NCI-H2081 (cell line): ENCODE measurements at places on chromosomes 5 and 9.
A peak's percentile ranks its signal among the peaks of the same experiment; 100 is the strongest.

DNA sequence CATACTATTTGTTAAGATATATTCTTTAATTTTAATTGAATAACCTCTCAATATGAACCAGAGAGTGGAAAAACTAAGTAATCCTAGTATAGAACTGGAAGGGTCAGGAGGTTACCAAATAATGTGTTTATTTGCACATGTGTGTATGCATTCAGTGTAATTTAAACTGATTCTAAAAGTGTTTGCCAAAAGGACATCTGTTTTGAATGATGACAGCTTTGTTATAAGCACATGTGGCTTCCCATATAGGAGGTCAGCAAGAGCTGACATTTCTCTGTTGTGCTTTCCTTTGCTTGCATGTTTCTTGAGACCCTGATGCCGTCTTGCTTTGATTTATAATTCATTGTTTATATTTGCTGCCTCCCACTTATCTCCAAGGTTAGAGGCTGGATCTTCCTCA, 383.4 kb downstream of the BRINP1 start:
- no peak for DNase-seq

DNA sequence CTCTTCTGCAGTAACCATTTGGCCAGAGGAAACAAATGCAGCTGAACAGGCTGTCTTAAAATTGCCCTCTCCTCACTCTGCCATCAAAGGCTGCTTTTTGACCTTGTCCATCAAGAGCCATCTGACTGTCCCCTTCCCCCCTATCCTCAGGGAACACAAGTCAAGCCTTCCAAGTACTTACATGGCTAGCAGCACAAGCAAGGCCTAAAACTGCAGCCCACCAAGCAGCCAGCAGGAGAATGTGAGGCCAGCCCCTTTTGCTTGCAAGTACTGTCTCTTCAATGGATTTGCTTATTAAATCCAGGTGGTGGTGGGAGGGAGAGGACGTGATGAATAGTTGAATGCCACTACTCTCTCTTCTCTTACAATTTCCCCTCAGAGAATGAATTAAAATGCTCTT, 83.5 kb downstream of the HTR1A start:
- no peak for DNase-seq

GRCh38 chr9:121424024-121424432, 54.0 kb upstream of the STOM start:
- DNase-seq: no peak

DNA sequence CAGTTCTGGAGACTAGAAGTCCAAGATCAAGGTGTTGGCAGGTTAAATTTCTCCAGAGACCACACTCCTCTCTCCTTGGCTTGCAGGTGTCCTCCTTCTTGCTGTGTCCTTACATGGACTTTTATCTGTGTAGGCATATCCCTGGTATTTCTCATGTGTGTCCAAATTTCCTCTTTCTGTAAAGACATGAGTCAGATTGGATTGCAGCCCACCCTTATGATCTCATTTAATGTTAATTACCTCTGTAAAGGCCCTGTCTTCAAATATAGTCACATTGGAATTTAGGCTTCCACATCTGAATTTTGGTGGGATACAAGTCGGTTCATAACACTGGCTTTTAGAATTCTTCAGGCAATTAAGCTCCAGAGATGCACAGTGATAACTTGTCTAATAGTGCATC, 322.2 kb upstream of the GRIA1 start:
- DNase-seq: no peak

DNA sequence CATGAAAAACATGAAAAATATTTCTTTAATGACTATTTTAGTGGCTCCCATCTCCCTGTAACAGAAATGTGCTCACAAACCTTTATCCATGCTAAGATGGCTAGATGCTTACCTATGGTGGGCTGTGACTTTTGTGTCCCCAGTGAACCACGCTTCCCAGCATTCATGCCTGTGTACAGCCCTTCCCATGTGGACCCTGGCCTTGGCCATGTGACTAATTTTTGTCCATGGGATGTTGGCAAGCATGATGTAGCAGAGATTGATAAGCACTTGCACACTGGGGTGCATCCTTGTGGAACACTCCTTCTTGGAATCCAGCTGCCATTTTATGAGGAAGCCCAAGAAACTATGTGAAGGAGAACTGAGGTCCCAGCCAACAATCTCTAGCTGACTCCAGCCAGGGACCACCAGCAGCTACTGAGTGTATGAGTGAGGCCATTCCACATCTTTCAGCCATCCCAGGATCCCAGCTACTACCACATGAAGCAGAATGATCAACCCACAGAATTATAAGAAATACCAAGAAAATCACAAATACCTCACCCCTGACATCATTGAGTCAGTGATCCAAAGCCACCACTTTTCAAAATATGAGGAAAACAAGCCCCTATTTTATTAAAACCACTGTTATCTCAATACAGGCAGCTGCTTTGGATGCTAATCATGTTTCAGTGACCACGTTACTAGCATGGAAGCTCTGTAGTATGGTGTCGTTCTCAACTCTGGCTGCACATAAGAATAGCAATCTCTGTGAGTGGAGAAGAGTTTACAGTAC, 16.1 kb upstream of the RAI14 start:
- DNase-seq: no peak

DNA sequence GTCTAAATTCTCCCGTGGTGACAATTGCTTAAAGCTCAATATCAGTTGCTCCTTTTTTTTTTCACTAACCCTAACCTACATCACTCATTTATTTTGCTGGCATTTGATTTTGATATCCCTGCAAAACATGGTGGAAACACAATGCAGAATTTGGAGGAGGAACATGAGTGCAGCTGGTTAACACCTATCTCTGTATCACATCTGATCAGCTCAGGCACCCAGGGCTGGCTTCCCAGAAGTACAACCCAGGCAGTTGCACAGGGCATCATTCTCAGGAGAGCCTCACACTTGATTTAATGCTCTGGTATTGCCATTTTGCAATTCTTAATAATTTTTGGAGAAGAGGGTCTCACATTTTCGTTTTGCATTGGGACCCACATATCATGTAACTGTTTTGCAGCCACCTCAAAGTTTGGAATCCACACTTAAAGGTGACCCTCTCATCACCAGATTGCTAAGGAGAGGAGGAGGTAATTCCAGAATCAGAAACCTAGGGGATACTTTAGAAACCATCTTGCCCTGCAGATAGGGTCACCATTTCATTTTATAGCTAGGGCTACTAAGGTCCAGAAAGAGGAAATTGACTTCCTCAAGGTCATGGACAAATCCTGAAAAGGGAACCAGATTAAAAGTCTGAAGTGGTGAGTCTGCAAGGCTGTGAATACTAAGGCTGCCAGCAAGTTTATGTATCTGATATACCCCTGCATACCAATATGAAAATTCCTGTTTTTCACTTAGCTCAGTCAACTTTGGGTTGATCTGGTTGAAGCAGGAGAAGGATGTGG, 19.3 kb upstream of the ADAM19 start:
- DNase-seq: no peak

GRCh38 chr5:77239126-77239741, 28.8 kb downstream of the PDE8B start:
- no peak for DNase-seq

DNA sequence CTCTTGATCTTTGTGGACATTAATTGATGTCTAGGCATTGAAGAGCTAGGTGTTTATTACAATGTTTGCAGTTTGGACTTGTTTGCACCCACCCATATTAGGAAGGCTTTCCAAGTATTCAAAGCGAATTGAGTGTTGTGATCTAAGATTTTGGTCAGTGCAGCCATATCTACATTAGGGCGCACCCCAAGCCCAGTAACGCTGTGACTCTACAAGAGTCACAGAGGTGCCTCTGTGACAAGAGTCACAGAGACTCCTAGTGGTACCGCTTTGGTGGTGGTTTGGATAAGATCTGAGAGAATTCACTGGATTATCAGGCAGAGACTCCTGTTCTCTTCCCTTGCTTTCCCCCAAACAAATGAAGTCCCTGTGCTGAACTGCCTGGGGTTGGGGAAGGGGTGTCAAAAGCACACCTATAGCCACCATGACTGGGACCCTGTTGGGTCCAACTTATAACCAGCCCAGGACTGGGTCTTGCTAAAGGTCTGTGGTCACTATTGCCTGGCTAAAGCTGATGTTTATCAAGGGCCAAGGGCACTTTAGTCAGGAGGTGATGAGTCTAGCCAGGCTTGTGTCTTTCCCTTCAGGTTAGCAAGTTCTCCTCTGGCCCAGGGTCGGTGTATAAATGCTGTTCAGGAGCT, 114.1 kb upstream of the RIOK2 start:
- peak; percentile 63 for DNase-seq

- DNase-seq: no peak
Measured at GRCh38 chr5:32791536-32792243, 80.6 kb downstream of the NPR3 start.

GRCh38 chr9:113179839-113180238, 29.0 kb downstream of the SLC31A2 start:
- DNase-seq: no peak

GRCh38 chr9:137417161-137418021, 5.6 kb downstream of the EXD3 start:
- DNase-seq: no peak

DNA sequence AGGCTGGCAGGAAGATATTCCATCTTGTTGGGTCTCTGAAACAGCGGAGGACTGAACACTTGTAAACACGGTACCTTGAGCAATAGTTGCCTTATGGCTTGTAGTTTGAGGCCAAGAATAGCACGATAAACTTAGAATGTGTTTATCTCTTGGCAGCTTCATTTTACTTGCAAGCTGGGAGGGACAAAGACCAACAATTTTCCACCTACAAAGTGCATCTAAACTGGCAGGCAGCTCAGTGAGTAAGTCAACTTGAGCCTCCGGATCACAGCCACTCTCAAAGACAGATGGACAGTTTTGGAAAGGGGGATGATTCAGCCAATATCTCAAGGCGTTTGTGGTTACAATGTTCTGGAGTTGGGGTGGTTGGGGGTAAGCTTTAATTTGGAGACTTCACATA, 652.6 kb downstream of the CETN3 start:
- DNase-seq: no peak

DNA sequence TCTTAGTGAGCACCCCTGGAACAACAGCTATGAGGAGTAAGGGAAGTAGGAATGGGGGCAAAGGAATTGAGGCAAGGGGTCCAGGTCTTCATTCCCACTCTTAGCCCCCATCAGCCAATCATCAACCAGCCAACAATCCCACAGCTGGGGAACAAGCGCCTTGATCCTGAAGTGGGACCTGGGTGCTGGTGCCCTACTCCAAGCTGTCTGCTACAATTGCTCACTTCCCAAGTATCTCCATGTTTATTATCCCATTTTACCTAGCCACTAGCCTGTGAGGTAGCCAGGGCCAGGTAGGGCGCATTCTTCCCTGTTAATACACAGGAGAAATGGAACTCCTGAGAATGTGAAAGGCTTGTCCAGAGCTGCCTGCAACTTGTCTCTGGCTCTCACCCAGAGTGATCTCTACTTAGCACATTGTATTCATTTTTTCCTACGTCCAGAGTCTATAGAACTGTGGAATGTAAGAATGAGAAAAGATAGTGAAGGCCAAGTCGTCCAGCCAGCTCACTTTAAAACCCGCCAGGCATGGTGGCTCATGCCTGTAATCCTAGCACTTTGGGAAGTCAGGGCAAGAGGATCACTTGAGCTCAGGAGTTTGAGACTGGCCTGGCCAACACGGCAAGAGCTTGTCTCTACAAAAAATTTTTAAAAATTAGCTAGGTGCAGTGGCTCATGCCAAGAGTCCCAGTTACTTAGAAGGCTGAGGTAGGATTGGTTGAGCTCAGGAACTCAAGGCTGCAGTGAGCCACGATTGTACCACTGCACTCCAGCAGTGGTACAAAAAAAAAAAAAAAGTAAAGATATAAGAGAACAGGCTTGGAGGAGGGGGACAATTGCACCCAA, 6.2 kb upstream of the DNAJC18 start:
- no peak for DNase-seq

- no peak for DNase-seq
Measured at GRCh38 chr5:41157272-41157894, 55.9 kb downstream of the C6 start.

GRCh38 chr9:72305102-72305546, 59.9 kb downstream of the ZFAND5 start:
- DNase-seq: no peak

DNA sequence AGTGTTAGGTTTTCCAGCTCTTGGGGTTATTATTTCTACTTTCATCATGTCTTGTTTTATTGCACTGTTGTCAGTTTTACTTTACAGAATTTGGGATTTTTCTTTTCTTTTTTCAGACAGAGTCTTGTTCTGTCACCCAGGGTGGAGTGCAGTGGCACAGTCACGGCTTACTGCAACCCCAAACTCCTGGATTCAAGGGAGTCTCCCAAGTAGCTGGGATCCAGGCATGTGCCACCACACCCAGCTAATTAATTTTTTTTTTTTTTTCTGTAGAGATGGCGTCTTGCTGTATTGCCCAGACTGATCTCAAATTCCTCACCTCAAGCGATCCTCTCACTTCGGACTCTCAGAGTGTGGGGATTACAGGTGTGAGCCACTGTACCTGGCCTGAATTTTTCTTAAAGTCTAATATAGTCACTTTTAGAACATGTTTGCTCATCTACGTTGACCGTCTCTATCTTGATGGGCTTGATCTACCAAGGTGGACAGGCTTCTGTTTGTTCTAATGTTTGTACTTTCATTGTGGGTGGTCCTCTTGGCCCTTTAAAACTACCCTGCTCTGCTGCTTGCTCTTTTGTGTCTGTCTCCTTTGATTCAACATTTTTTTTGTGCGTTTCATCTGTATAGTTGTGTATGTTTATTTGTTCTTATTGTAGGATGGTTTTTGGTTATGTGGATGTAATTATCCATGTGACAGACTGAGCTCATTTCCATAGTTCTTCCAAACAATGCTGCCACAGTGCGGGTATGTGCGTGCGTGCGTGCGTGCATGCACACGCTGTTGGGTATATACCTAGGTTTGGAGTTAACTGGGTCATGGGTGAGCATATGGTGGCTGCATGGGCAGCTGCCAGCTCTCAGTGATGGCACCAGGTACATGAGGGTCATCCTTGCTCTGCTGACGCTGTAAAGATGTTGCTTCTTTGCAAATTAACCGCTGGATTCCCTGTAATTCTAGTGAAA, 18.1 kb downstream of the PRRC2B start:
- DNase-seq: no peak

- no peak for DNase-seq
Measured at GRCh38 chr9:13186091-13186490, 93.4 kb downstream of the MPDZ start.

DNA sequence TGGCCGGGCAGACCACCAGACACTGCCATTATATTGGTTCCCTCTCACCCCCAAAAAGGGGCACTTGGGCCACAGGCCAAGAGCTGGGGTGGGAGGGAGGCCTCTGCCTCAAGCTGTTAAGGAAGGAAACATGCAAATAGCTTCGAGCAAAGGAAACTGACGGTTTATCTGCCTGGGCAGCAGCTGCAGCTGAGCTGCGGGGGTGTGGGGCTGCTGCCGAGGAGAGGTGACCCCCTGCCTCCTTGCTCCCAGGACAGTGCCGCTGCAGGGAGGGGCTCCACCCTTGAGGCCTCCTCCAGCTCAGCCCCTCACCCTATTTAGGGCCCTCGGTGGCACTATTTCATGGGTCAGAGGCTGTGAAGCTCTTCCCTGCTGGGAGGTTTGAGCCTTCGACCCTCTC, 789 bp downstream of the DOK3 start:
- no peak for DNase-seq

GRCh38 chr5:129656952-129657351, 90.9 kb upstream of the MINAR2 start:
- no peak for DNase-seq
